Common myeloid progenitor, CD34-positive (primary cell): ENCODE measurements at places on chromosomes 6 and 20.

DNA sequence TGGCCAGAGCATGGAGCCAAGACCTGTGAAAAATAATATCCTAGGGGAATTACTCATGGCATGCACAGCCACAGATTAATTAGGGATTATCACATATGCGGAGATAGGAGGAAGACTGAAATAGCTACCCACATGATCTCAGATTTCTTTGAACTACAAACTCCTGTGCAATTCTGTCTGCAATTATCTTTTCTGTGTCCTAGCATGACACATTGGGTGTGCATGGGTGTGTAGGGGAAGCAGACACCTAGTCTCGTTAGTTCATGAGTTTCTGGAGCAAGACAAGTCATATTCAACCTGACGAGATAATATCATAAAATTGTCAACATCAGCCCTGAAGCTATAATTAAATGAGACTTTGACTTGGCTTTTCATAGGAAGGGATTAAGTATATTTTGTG, 3.6 kb upstream of the SLC17A4 start:
- no peak overlapping the region for H3K4me3 ChIP-seq
- no peaks in the 10 kb centered on the region for H3K27me3 ChIP-seq
- DNase-seq = no peak
- H3K27ac ChIP-seq = no peak overlapping the region
- no peaks in the 10 kb centered on the region for H3K4me1 ChIP-seq
- no peaks in the 10 kb centered on the region for H3K36me3 ChIP-seq

GRCh38 chr6:33809594-33809993, 5.8 kb upstream of the MLN start:
- H3K4me3 ChIP-seq = no peak overlapping the region
- H3K27ac ChIP-seq = no peak overlapping the region
- H3K4me1 ChIP-seq = no peaks in the 10 kb centered on the region
- no peaks in the 10 kb centered on the region for H3K36me3 ChIP-seq

GRCh38 chr6:30113841-30114240, 951 bp upstream of the TRIM31 start:
- no peak for DNase-seq
- H3K27me3 ChIP-seq = peaks cover 55% of the 10 kb centered on the region
- H3K4me1 ChIP-seq = no peaks in the 10 kb centered on the region
- no peak overlapping the region for H3K27ac ChIP-seq
- no peak overlapping the region for H3K4me3 ChIP-seq

GRCh38 chr6:39296745-39297640, 17.2 kb downstream of the KCNK17 start:
- no peaks in the 10 kb centered on the region for H3K4me1 ChIP-seq
- H3K36me3 ChIP-seq = no peaks in the 10 kb centered on the region
- peaks cover 2% of the 10 kb centered on the region for H3K27me3 ChIP-seq

GRCh38 chr20:38191654-38192053, 26.6 kb upstream of the TGM2 start:
- H3K4me1 ChIP-seq = no peaks in the 10 kb centered on the region
- no peak for DNase-seq
- H3K36me3 ChIP-seq = no peaks in the 10 kb centered on the region

DNA sequence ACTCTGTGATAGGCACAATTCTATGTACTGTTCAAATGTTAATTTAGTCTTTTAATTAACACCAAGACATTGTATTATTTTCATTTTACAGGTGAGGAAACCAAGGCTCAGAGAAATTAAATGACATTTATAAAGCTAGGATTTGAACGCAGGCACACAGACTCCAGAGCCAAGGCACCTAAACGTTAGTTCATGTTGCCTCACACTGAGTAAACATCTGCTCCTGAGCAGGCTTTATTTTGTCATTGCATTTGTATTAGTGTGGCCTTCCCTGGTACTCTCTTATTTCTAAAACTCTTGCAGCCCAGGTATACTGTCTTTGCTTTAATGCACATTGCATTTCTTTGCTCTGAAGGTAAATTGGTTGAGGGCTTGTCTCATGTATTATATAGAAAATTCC, 263.1 kb upstream of the FLRT3 start:
- no peak for DNase-seq
- H3K4me1 ChIP-seq = no peaks in the 10 kb centered on the region
- H3K27me3 ChIP-seq = no peaks in the 10 kb centered on the region
